NCI-H2171 treated with DMSO at 0.1 percent for 48 hours (cell line): ENCODE measurements at places on chromosomes 7 and 10.

DNA sequence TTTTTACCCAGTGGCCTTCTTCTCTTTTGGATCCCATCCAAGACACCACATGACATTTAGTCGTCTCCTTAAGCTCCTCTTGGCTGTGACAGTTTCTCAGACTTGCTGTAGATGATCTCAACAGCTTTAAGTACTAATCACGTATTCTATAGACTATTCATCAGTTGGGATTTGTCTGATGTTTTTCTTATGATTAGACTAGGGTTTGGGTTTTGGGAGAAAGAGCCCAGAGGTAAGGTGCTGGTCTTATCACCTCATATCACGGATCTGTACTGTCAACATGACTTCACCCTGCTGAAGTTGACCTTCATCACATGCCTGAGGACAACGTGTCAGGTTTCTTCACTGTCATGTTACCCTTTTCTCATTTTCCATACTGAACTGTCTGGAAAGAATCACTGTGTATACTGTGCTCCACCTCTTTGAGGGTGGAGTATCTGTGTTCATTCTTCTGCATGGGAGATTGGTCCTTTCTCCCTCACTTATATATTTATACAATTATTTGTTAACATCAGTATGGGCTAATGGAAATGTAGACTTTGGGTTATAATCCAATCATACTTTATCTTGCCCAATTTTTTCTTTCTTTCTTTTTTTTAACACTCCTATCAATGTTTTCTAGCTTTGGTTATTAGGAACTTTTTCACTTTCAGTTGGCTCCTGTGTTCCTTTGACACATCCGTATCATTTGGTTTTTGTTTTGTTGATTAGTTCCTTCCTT lies 6.4 kb upstream of the HKDC1 start:
- DNase-seq, result no peak

DNA sequence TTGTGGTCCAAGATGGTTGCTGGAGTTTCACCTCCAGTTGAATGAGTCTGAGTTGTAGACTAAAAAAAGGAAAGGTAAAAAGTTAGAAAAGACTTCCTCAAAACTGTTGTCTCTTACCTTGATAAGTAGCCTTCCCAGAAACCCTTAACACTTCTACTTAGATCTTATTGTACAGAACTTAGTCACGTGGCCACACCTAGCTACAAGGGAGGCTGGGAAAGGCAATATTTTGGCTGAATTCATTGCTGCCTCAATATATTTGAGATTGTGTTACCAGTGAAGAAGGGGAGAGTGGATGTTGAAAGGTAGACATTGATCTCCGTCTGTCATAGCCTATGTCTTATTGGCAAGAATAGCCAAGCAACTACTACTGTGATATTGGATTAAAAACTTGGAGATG lies 35.5 kb upstream of the VDAC2 start:
- DNase-seq, result no peak

- peak; percentile 5 for DNase-seq
Measured at GRCh38 chr7:43439631-43440401, 143.1 kb upstream of the STK17A start.

GRCh38 chr10:60883187-60883586 lies 60.8 kb downstream of the RHOBTB1 start:
- DNase-seq, result no peak

GRCh38 chr10:7696545-7696944 lies 6.6 kb upstream of the ITIH2 start:
- DNase-seq, result no peak

GRCh38 chr10:126917975-126918908 lies 13.0 kb downstream of the DOCK1 start:
- DNase-seq, result peak; percentile 34

DNA sequence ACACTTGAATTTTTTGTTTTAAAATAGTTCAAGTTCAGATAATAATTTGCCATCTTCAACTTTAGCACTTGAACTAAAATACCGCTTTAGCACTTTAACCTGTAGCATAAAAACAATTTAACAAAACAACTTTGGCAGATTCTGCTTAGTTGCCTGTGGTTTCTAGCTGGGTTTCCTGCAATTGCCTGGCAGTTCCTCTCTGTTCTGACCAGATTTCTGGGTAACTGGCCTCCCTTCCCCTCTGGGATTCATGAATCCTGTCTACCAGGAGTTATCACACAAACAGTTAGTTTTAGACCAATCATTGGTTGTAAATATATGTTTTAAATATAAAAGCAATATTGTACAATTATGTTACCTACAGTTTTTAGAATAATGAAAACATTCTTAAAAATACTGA lies 89.8 kb upstream of the HDAC9 start:
- no peak for DNase-seq

DNA sequence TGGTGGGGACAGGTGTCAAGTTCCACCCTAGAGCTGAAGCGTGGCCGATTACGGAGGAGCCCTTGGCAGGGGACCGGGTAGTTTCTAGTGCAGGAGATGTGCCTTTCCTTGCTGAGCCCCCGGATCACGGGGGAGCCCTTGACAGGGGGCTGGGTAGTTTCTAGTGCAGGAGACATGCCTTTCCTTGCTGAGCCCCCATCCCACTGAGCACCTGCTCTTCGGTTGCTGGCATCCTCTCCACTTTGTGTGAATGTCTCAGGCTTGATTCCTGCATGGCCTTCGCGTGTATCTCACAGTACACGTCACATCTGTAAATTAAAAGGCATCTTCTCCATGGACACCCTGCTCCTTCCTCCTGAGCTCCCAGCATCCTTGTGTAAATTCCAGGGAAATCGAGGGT lies 263.5 kb downstream of the ADARB2 start:
- no peak for DNase-seq

DNA sequence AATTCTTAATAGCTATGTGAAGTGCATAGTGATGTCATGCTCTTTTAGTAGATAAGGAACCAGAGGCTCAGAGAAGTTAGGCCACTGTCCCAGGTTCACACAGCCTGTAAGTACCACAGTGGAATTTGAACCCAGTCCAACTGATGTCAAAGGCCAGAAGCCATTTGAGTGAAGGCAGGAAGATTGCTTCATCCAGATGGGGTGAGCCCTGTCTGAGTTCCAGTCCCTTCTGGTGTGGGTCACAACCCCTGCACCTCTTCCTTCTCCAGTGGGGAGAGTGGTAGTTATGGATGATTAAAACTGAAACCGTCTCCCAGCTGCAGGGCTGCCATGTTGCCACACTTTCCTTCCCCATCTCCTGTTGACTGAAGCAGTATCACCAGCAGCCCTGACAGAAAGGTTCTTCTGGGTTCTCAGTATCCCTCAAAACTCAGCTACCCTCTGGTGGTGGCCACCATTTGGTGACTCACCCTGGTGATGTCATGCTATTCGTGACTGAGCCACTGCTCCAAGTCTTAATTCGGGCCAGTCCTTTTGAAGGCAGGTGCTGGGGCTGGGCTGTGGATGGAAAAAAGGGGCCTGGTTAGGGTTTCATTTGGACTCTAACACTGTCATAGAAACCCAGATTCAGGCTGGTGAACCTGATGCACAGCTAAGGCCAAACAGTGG lies 1.5 kb upstream of the C10orf95 start:
- DNase-seq, result no peak

DNA sequence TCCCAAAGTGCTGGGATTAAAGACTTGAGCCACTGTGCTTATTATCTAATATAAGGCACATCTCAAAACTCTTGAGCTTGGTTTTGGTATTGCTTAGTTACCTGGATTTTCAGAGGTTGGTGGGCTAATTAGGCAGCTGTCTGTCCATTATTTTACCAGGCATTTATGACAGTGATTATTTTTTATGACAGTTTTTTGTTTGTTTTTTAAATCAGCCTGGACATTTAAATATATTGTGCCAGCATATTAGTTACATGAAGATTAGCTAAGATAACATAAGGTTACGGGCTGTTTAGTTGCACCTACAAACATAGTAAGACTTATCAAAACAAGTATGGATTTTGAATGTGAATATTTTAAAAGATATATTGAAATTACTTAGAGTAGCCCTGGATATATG lies 2.6 kb upstream of the ZRANB1 start:
- no peak for DNase-seq

DNA sequence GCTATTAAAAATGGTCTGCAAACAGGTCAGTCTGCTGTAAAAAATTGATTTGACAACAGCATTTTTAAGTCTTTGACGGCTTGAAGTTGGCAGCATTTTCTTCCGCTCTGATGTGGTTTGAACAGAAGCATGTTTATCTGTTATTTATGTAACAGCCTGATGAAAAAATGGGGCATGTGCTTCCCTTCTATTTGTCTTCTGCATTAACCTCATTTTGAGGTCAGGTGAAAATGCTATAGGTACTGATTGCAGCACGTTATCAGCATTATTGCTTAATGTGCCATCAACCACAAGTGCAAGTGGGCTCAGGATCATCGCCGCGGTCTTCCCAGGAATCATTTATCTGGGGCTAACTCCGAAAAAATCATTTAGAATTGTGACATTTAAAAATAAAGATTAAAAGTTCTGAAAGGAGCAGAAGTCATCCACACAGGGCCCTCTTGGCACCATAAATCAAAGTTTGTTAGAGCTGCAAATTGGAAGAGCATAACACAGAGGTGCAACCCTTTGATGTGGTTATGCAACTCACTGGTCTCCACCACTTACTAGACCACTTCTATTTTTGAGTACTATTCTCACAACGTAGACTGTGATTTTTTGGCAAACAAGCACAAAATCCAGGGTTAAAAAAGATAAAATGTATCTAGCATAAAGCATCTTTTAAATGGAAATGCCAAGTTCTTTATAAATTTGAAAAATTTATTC lies 307.7 kb downstream of the MDFIC start:
- no peak for DNase-seq

DNA sequence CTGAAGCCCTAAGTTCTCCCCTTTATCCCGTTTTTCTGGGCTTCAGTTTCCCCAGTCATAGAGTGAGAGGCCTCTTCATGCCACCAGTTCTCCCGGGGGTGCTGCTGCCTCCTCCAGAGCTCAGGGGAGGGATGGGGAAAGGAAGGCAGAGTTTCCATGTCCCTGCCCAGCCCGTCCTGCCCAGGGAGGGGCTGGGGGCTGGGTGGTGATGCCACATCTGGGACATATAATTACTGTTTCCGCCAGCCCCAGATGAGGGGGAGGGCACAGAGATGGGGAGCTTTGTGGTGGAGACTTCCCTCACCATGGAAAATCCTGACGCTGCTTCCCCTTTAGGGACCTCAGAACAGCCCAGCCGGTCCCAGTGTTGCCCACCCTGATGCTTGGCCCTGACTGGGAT lies 4.1 kb downstream of the AQP1 start:
- no peak for DNase-seq

DNA sequence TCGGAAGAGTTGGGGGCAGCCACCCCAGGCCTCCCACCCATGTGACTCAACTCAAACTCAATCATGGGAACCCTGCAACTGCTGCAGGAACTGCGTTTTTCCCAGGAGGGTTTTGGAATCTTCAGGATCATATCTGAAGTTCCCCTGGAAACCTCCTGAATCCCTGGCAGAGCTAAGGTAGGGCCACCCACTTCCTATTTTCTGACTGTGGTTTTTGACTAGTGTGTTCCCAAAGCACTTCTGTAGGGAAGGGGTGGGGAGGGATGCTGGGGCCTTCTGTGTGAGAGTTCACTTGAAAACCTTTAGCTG lies 127.6 kb upstream of the UNC5B start:
- DNase-seq, result no peak
